ENCODE measurements at places on chromosomes 2 and 18.

DNA sequence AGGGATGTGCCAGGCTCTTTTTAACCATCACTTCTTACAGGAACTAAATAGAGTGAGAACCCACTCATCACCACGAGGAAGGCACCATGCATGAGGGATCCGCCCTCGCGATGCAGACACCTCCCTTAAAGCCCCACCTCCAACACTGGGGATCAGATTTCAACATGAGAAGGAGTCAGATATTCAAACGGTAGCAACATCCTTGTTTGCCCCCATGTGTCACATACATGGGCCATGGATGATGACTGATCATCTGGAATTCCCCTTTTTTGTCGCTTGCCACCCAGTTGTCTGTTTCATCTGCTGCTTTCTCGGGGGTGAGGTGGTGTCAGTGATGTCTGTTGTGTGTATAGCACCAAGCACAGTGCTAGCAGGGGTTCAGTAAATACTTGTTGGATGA, 57.9 kb downstream of the NCK2 start:
- DNase-seq = no peak

DNA sequence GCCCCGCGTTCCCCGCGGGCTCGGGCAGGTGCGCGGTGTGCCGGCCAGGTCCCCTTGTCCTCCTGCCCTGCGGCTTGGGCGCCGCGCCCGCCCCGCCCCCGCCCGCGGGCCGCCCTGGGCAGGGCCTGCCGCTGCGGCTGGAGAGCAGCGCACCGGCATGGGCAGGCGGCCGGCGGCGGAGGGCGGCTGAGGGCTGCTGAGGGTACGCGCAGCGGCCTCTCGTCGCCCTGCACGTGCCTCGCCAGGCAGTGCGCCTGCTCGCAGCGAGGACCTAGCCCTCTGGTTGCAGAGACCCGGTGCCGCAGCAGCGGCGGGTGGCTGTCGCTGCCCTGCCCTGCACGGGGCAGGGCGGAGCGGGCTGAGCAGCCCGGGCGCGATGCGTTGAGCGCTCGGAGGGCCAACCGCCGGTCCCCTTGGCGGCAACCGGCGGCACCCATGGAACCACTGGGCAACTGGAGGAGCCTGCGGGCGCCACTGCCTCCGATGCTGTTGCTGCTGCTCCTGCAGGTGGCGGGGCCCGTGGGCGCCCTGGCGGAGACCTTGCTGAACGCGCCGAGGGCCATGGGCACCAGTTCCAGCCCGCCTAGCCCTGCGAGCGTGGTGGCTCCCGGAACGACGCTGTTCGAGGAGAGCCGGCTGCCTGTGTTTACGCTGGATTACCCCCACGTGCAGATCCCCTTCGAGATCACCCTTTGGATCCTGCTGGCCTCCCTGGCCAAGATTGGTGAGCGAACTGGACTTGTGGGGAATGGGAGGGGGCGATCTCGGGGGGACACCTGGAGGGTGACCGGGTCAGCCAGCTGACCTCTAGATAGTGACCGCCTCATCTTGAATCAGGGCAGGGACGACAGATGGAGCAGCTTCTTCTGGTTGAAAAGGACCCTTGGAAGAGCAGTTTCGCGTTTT, at the start of gene SLC9A2:
Gene SLC9A2, plus strand, starts transcription at position 140 of the 906 bp plus-strand sequence. Its CDS starts 296 bp downstream, at position 436.
- no peak for DNase-seq

DNA sequence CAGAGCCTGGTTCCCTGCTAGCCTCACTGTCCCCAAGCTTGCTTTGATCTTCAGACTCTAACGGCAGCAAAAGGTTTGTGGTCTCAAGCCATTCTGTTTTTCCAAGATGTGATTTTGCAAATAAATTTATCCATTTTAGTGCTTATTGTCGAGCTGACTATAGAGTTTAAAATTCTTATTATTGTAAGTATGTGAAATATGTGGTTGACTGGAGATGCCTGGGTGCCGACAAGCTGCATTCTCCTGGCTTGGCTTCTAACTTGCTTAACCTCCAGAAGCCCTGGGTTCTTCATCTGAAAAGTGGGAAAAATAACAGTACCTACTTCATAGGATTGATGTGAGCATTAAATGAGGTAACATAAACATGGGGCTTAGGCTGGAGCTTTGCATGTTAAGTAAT, 9.9 kb upstream of the EDAR start:
- no peak for DNase-seq

GRCh38 chr2:49210191-49210590, 55.9 kb upstream of the FSHR start:
- no peak for DNase-seq

- DNase-seq = peak; percentile 91
These were observed at the start of gene SLC19A3 for GRCh38 chr2:227717687-227718567. Gene SLC19A3 (minus strand): TSS chr2:227718028. CDS start chr2:227702318, 15,710 bp downstream.

DNA sequence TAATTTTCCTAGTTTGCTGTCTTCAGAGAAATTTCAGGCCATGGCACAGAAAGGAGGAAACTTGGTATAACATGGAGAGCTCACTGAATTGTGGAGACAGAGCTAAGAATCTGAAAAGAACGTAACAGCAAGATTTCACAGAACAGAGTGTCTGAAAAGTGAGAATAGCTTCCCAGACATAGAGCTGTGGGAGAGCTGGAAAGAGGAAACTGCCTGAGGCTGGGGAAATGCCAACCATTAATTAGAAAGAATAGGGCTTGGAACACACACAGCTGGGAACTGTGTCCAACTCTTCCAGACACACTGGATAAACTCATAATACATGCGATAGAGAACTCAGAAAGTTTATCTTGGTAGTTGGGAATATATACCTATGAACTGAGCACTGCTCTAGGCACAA, 51.6 kb upstream of the KYNU start:
- DNase-seq = no peak

GRCh38 chr18:42683094-42683493, 432.4 kb downstream of the RIT2 start:
- no peak for DNase-seq

DNA sequence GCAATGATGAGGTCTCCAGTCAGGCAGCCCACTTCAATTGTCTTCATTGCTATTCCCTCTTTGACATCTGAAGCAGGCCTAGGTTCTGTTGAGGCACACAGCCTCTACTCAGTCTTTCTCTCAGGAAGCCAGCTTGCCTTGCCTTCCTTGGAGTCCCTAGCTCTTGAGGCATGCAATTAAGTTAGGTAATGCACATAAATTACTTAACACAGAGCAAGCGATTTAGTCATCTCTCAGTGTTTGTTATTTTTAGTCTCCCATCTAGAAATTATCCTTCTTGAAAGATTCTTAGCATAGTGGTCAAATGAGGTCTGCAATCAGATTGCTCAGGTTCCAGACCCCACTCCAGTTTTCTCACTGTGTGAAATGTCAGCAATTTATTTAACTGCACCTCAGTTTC, 32.0 kb downstream of the SULT1C4 start:
- DNase-seq = no peak

DNA sequence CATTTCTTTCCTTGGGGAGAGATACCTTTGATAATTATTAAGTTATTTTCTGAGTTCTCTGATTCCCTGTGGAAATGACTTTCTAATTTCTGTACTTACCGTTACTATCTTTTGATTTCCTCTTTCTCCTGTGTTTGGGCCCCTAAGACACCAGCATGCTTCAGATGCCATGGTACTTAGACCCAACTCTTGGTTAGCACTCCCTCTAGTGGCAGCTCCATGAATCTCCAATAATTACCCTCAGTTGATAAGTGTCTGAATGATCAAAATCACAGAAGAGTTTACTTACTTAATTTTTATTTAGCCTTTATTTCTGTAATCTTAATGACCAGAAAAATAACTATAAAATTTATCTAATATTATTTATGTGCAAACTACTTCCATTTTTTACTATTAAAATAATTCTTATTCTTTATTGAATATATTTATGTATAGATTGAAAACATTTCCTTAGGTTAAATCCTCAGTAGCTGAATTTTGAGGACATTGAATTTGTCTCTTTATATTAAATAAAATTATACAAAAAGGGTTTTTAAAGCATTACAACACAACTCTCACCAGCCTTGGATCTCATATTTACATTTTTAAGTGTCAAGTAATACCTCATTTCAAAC, 300.4 kb downstream of the KCNS3 start:
- no peak for DNase-seq

GRCh38 chr2:240319221-240319854, 116.1 kb upstream of the GPC1 start:
- peak; percentile 40 for DNase-seq

All from left forelimb (tissue), 1 donor.